CD4-positive, alpha-beta T cell treated with Interleukin-1 beta for 1 hour (primary cell): ENCODE measurements at places on chromosomes 11 and 22.

- DNase-seq = no peak
These were observed 16.9 kb downstream of the DDX6 start for GRCh38 chr11:118774032-118774431.

DNA sequence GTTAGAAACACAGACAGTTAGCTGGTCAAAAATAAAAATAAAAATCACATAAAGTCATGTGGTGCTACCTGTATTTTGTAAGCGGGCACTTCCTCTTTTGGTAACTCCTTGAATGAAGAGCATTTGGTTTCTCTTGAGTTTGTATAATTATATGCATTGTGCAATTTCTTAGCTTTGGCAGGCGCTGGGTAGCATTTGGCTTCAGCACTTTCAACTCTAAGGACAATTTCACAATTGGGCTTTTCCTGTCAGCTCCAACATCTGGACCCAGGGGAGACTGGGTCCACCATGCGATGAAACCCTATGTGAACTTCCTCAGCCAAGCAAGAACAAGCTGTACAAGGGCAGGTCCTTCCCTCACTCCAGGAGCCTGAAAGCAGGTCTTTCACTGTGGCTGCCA lies 169.1 kb downstream of the RRAS2 start:
- DNase-seq = no peak

- DNase-seq = no peak
These were observed 2.8 kb downstream of the NECTIN1 start for GRCh38 chr11:119726150-119726553.

DNA sequence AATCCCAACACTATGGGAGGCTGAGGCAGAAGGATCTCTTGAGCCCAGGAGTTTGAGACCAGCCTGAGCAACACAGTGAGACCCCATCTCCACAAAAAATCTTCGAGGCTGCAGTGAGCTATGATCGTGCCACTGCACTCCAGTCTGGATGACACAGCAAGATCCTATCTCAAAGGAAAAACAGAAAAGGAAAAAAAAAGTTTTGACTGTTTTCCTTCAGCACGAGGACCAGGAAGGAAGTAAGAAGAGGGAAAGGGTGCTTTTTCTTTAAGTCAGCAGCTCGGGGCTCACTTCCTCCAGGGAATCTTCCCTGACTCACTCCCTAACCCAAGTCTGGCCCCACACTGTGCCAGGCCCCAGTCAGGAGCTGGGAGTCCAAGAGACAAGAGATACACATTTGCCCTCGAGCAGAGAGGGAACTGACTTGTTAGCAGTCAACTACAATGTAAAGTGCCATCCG lies 14.2 kb downstream of the ARRB1 start:
- peak; percentile 53 for DNase-seq

DNA sequence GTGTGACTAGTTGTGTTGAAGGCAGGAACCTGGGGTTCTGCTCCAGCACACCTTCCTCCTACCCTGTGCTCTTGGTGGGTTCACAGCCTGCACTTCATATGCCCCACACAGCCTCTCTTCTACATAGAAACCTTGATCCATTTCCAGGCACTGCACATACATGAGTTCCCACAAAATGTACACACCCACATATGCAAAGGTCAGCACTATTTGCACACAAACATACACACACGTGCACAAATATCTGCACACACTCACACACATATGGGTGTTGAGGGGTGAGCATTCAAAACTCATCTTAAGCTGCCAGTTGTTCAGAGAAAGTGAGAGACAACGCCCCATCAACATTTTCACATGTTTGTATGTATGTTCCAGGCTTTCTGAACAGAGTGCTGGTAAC lies 201.0 kb downstream of the BARX2 start:
- DNase-seq = no peak

GRCh38 chr11:67439321-67440228 lies 2.1 kb upstream of the PTPRCAP start:
- peak; percentile 37 for DNase-seq

DNA sequence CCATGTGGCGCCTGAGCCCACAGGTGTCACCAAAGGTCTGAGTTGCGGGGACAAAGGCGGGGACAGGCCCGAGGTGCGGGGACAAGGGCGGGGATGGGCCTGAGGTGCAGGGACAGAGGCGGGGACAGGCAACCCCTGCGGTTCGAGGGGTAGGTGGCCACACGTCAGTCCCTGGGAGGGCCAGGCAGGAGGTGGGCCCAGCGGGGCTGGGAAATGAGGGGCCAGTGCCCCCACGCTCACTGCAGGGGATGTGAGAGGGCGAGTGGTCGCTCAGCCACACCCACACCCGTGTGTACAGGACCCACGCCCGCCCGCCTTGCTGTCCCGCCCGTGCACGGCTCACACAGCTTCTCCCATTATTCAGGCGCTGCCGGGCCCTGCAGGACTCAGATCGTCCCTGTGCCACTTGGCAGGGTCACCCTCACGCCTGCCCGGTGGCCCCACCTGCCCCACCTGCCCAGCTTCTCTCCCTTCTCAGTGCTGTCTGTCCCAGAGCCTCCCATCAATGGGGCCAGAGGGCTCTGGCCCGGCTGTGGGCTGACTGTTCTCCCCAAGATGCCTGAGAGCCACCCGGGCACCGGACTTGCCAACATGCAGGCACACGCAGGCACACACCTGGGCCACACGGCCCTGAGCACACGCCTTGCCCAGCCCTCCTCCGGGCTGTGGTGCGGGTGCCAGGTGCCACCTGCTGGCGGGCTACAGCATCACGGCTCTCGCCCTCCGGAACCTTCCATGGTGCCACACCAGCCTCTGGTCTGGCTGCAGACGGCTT lies 14.2 kb upstream of the MUC6 start:
- DNase-seq = peak; percentile 74
